ENCODE measurements at places on chromosomes 11 and 22. TPM values are rescaled to one million over a fixed set of nuclear protein-coding genes. Genes with fewer than 3 reads are reported as not detected.

SNAP29 gene
- 36.0 TPM for total RNA-seq

DEFB131B gene
- not detected for total RNA-seq

ARFIP2 gene
- total RNA-seq, result 39.0 TPM

DNA sequence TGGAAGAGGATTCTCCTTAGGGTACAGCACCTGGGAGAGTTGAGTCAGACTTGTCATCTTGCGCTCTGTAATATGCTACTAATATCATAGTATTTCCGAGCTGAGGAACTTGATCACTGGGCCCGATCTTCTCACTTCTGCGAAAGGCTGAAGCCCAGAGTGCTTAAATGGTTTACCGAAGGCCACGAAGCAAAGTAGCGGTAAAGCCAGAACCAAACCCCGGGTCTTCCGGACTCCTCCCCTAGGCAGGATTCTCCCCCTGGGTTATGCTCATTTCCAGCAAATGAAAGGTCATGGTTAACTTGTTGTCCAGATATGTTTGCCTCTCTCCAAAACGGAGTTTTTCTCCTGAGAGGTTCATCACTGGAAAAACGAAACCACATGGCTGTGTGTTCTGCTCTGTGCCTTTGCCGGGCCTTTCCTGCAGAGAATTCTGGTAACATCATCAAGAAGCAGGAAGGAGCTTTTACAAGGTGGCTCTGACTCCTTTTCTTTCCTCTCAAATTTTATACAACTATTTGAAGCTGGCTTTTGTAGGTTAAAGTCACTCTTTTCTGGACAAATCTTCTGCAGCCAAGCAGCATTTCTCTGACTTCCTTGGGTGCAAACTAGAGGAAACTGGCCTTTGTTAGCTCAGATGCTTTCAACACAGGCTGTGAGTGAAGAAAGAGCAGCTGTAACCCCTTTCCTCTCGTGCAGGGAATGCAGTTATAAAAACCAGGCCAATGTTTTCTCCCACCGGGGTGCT is 35.5 kb downstream of the UBASH3B start:
- H3K4me3 ChIP-seq, result peak overlapping the region; percentile 64
- DNase-seq, result peak; percentile 18
- peaks cover 8% of the 10 kb centered on the region for H3K36me3 ChIP-seq
- no peaks in the 10 kb centered on the region for H3K27me3 ChIP-seq

GRCh38 chr22:39577900-39578299 is 7.3 kb downstream of the CACNA1I start:
- no peak overlapping the region for H3K27ac ChIP-seq
- DNase-seq, result no peak
- no peaks in the 10 kb centered on the region for H3K4me1 ChIP-seq
- peaks cover 20% of the 10 kb centered on the region for H3K27me3 ChIP-seq
- no peak overlapping the region for H3K4me3 ChIP-seq

DNA sequence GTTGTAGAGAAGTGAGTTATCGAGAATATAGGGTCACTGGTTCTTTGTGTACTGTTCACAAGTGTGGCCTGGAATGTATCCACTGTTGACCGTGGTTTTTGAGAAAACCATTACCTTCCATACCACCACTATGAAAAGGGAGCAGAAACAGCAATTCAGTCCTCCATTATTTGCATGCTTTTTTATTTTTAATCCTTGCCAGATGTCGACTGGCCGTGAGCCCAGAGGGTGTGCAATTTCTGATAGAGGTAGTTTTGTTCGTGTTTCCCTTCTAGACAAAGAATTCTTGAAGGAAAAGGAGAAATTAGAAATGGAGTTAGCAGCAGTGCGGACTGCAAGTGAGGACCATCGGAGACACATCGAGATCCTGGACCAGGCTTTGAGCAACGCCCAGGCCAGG is 81.7 kb downstream of the AMOTL1 start:
- H3K36me3 ChIP-seq, result no peaks in the 10 kb centered on the region
- no peak for DNase-seq
- no peaks in the 10 kb centered on the region for H3K4me1 ChIP-seq
- H3K4me3 ChIP-seq, result no peak overlapping the region

GRCh38 chr11:40062616-40063015 is 1396.8 kb downstream of the LRRC4C start:
- no peak overlapping the region for H3K4me3 ChIP-seq
- no peak overlapping the region for H3K27ac ChIP-seq
- no peaks in the 10 kb centered on the region for H3K36me3 ChIP-seq
- DNase-seq, result no peak

- H3K27ac ChIP-seq, result no peak overlapping the region
- H3K4me3 ChIP-seq, result no peak overlapping the region
- DNase-seq, result no peak
- H3K36me3 ChIP-seq, result no peaks in the 10 kb centered on the region
- H3K4me1 ChIP-seq, result peaks cover 12% of the 10 kb centered on the region
These were observed 32.5 kb downstream of the ADORA2A start for GRCh38 chr22:24459911-24460310.

DNA sequence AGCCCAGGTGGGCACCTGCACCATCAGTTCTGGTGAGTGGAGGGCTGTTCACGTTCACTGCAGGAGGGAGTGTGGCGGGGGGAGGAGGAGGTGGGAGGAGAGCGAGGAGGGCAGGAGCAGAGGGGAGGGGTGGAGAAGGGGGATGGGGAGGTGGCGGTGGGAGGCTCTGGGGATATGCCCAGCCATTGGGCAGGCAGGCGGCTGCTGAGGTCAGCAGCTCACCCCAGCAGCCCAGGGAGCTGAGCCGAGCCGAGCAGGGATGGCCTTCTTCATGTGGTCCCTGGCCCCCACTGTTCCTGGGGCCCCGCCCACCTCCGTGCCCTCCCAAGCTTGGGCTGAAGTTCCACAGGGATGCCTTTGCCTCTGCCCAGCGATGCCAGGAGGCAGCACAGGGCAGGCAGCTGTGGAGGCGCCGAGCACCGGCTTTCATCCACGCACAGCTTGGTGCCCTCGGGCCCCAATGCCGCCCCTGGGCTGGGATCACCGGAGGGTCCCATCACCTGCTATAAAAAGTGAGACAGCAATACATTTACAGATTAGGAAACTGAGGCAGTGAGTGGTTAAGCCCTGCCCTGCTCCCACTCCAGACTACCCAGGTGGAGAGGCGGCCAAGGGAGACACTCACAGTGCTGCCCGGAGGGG is 21.6 kb downstream of the RTN4R start:
- H3K27me3 ChIP-seq, result no peaks in the 10 kb centered on the region
- H3K36me3 ChIP-seq, result no peaks in the 10 kb centered on the region
- H3K27ac ChIP-seq, result no peak overlapping the region
- H3K4me1 ChIP-seq, result peaks cover 37% of the 10 kb centered on the region
- DNase-seq, result no peak
- H3K4me3 ChIP-seq, result no peak overlapping the region
